Amniotic epithelial cell (primary cell): ENCODE measurements at places on chromosomes 3 and 15.
A peak's percentile ranks its signal among the peaks of the same experiment; 100 is the strongest.

GRCh38 chr15:93036951-93037819 is 51.8 kb downstream of the RGMA start:
- DNase-seq: no peak

GRCh38 chr15:57541805-57542504 is 49.7 kb upstream of the MYZAP start:
- DNase-seq: peak; percentile 76

GRCh38 chr3:168250415-168250861 is 154.7 kb upstream of the GOLIM4 start:
- no peak for DNase-seq

- peak; percentile 22 for DNase-seq
These were observed 161.5 kb upstream of the PFN2 start for GRCh38 chr3:150132101-150132749.

GRCh38 chr3:43996379-43997301 is 245.0 kb upstream of the TOPAZ1 start:
- no peak for DNase-seq

DNA sequence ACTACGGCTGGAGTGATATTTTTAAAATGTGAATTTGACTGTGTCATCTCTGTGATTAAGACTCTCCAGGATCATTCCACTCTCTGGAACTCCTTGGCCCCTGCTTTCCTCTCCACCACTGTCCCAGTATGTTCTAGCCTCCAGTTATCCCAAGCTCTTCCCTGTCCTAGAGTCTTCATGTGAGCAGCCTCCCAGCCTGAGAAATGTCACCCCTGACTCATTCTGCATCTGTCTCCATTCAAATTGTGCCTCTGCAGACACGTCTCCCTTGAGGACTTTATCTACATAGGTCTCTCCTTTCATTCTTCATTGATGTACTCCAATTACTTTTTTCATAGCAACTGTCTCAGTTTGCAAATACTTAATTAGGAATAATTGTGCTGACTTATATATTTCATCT is 317.7 kb upstream of the ADAMTS9 start:
- no peak for DNase-seq

GRCh38 chr3:3069723-3070122 is 40.5 kb downstream of the IL5RA start:
- DNase-seq: no peak

- peak; percentile 12 for DNase-seq
These were observed 453.7 kb downstream of the NAALADL2 start for GRCh38 chr3:175312791-175313190.

DNA sequence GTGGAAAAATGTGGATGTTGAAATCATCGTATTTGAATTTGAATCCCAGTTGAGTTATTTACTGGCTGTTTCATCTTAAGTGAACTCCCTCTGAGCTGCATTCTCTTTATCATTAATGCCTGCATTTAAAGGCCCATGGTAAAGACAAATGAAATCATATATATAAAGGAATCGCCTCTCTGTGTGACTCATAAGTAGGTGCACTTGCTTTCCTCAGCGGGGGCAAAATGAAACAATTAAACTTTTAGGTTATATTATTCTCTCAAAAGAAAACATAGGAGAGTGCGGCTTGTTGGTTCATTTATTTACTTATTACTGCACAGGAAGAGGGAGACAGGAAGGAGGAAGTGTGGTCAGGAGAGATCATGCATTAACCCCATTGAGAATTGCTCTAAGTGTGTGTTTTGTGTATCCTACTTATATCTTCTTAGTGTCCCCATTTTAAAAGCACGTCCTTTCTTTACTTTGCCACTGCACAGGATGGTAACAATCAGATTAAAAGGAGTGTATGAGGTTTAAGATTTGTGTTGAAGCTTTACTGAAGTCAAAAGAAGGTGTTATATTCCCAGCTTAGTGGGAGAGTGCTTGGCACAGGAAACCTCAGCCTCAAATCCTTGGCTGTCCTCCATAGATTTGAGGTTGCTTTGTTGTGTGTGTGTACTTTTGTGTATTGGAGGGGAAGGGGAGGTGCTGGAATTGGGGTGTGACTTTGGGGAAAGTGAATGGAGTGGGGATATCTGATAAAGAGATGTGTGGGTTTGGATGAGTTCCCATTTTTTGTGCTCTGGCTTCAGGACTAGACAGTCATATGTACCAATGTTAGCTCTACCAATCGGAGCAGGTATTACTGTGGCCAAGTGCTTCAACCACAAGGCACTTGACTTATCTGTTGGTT is 595.8 kb upstream of the NR2F2 start:
- peak; percentile 95 for DNase-seq

- no peak for DNase-seq
These were observed 66.7 kb downstream of the RFX7 start for GRCh38 chr15:56176996-56177395.

DNA sequence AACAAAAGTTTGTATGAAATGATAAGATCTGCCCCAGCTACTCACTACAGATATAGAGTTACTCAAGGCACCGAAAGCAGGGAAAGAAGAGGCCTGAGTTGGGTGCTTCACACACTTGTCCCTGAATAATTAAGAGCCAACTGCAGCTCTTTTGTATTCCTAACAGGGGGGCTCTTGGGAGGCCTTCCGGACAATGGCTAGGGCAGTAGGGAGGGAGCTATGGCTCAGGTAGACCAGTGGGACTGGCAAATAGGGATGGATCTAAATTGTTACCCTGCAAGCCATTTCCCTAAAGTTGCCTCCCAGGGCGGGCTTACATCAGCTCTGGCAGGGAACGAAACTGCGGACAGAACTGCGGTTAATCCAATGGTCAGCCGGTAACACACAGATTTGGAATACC is 6.2 kb downstream of the SEMA5B start:
- no peak for DNase-seq

- DNase-seq: no peak
These were observed 47.2 kb upstream of the IREB2 start for GRCh38 chr15:78390826-78391225.
